ENCODE measurements at places on chromosomes 6 and 20.

DNA sequence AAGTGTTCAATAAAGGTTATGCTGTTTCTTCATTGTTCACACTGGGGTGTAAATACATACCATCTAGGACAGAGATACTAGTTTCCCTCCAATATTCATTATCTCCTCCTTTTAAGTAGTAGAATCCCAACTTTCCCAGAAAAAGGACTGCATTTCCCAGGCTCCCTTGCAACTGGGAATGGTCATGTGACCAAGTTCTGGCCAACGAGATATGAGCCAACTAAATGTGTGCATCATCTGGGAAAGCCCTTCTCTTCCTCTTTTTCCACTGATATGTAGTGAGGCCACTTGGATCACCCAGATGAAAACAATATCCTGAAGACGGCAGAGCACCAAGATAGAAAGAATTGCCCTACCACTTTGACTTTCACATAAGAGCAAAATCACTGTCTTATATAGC is 97.9 kb upstream of the PTPRT start:
- DNase-seq = no peak

DNA sequence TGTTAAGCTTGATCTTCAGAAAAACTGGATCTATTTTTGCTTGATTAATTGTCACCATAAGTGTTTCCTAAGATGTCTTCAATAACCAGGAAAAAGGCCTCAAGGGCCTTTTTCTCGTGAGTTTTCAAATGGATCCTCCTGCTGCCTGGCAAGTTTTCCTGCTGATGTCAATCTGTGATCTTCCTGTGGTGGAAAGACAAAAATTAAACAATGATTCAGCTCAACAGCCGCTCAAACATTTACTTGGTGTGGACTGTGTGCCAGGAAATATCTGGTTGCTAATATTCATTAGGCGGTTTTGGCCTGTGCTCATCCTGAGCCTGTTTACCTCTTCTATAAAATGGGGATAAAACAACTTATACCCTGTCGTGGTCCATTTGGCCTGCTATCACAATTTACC is 35.4 kb upstream of the SSTR4 start:
- no peak for DNase-seq

GRCh38 chr20:16104783-16105182 is 468.5 kb downstream of the KIF16B start:
- DNase-seq = no peak

DNA sequence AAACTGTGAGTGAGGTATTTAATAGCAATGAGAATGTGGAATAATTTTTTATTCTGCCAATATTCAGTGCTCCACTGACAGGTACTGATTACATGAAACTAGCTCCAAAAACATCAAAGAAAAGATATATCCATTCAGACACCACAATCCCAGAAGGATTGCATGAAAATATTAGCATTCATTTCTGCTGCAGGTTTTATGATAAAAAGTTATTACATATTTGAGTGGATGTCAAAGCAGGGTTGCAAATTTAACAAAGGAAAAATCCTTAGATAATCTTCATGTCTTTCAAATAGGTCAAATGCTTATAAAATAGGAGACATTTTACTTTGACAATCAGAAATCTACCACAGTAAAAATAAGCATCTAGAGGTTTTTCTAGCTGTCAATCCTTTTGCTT is 13.3 kb downstream of the MCHR2 start:
- DNase-seq = no peak

All from fibroblast of skin of left quadriceps (primary cell).